ENCODE measurements at places on chromosomes 2 and 18.

GRCh38 chr2:174341995-174342685, 7.4 kb downstream of the SP9 start:
- no peak for DNase-seq

DNA sequence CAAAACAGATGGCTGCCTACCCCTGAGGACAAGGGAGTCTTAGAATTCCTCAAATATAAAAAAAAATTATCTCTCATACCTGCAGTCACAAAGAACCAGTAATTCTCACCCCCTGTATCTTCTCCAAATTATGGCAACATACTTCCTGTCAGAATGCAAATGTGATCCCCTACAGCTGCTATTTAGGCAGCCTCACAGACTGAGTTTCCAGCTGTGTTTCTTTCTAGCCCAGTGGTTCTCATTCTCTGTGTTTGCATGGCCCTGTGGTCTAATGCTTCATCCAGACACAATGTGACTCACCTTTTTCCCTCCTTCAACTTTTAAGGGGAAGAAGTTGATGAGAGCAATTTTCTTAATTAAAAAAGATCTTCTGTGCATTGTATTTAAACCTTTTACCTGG, 726.3 kb downstream of the TSN start:
- DNase-seq = no peak

- no peak for DNase-seq
Measured at GRCh38 chr2:35199298-35199697, 1156.3 kb upstream of the CRIM1 start.

- no peak for DNase-seq
Measured at GRCh38 chr18:13621886-13622619, 104.3 kb downstream of the FAM210A start.

DNA sequence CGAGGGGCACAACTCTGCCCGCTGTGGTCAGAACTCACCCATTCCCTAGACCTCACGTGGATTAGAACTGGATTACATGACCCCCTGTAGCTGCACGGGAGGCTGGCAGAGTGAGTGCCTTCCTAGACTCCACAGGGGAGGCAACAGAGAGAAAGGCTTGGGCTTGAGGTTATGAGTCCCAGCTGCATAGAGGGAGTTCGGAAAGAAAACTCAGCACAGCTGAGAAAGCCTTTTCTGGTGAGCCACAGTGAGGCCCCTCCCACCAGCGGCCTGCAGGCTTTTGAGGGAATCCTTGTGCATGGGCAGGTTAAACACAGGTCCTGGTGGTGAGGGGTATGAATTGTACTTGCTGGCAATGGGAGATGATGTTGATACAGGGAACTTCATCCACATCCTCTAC, 217.3 kb downstream of the FHOD3 start:
- DNase-seq = no peak

DNA sequence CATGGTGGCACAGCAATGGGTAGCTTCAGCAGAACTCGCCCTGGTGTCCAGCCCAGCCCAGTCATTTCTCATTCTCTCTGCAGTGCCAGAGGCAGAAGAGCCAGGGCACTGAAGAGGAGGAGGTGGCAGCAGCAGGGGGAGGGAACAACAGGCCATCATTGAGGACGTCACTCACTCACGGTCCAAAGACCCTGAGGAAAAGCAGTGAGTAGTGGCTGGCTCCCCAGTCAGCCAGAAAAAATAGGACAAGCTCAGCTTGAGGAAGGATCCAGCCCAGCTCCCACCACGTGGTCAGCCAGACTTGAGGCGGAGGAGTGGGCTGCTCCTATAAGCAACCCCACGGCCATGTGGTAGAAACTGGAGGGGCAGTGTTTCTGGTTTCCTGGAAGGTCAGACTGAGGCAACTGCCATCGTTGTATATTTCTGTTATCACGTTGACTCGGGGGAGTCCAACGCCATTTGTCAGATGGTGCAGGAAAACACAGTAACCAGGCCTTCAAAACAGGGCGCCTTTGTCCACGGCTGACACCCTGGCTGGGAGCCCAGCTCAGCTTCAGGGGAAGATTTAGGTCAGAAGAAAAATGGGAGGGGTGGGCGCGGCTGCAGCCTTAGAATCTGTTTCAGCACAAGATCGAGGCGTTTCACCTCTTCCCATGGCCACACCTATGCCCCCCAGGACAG, 19.0 kb upstream of the TMEM247 start:
- DNase-seq = no peak

DNA sequence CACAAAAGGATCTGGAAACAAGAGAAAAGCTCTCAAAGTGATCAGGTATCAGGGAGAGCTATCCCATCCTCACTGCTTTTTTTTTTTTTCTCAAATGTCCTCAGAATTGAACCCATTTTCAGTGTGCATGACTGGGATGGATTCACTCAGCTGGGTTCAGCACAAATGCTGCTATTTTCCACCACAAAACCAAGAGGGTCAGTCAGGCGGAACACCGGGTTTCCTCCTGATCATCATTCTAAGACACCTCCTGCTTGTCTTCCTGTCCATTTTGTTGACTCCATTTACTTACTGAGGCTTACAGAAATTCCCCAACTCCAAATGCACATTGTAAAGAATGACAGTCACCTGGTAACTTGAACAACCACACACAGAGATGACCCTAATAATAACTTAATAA, 39.9 kb downstream of the CYRIA start:
- DNase-seq = peak; percentile 24

GRCh38 chr2:143691121-143691520, 561.9 kb downstream of the ARHGAP15 start:
- DNase-seq = no peak

DNA sequence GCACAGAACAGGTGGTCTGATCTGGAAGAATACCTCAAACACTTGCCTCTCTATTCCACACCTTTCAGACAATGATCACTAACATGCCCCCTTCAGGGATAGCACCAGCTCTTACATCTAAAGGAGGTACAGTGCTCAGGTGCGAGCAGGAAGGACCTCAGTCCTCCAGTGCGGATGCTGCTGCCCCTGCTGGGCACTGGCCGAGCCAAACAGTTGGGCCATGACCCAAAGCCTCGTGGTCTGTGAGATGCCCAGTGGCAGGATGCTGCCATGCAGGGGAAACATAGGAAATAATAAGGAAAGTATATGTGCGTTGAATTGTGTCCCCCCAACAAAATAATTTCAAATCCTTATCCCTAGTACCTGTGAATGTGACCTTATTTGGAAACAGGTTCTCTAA, 243.7 kb downstream of the NDUFA10 start:
- no peak for DNase-seq

DNA sequence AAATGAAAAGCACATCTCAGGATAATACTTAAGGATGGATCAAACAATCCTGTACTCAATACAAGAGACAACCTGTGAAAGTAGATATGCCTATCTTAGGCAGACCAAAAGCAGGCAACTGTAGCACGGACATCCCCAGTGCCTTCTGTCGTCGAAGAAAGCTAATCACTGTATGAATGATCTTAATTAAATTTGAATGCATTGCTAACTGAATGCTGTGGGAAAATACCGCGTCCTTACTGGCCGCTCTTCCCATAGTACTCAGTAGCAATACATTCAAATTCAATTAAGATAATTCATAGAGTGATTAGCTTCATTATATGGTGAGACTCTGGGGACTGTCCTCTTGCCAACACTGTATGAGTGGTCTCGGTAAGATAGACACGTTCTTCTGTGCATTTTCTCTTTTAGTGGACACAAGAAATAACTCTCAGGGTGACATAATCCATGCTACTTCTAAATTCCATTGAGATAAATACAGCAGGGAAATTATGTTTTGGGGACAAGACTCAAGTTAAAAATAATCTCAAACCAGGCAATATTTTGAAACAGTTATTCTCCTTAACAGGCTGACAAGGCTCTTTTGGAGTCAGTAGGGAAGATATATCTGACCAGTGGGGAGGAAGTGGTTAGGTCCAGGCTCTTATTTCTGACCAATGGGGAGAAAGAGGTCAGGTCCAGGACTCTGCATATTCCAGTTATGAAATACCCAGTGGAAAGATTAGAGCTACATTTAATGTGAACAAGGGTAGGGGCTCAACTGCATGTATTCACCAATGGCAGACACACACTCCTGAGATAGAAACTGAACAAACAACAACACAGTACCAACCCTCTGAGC, 97.3 kb downstream of the DOCK10 start:
- no peak for DNase-seq

- DNase-seq = no peak
Measured at GRCh38 chr2:3956406-3956805, 253.0 kb downstream of the DCDC2C start.

- no peak for DNase-seq
Measured at GRCh38 chr2:156784020-156784701, 348.0 kb downstream of the GPD2 start.

GRCh38 chr18:23259701-23260681, 124.7 kb downstream of the CABLES1 start:
- no peak for DNase-seq

DNA sequence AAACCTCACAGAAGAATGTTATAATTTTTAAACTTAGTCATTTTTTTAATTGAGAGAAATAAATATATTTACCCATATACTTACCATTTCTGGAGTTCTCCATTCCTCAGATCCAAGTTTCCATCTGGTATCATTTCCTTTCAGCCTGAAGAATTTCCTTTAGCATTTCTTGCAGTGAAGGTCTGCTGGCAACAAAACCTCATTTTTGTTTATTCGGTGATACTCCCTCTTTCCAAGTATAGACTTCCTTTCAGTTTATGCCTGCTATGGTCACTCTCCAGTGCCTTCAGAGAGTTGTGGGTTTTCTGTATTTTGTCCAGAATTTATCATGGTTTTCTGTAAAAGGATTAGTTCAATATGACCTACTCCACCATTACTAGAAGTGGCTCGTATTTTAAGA, 17.0 kb downstream of the WDPCP start:
- DNase-seq = no peak

GRCh38 chr18:69789794-69790193, 157.9 kb downstream of the CD226 start:
- no peak for DNase-seq

GRCh38 chr2:224887141-224887540, 155.1 kb downstream of the DOCK10 start:
- no peak for DNase-seq

- DNase-seq = no peak
Measured at GRCh38 chr2:6082625-6083018, 390.4 kb downstream of the SOX11 start.

DNA sequence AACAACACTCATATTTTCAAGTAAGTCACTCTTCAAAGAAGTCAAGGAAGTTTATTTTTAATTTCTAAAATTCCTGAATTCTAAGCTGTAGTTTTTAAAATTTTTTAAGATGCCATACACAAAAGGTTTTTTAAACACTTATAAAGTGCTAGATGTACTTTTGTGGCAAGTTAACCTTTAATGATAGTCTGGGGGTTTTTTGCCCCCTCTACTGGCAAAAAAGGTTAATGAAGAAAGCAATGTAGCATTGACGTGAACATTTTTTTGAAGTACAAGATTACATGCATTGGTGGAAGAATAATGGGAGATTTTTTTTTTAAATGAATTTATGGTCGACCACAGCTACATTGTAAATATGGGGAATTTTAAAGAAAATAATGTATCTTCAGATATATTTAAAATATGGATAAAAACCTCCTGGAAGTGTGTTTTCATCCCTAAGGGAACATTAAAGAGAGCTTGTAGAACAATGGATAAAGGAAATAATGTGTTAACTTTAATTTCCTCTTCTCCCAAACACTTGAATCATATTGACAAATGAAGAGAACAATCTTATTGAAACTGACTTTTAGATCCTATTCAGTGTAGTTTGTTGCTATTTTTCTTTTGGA, 12.6 kb downstream of the ITPRID2 start:
- no peak for DNase-seq

DNA sequence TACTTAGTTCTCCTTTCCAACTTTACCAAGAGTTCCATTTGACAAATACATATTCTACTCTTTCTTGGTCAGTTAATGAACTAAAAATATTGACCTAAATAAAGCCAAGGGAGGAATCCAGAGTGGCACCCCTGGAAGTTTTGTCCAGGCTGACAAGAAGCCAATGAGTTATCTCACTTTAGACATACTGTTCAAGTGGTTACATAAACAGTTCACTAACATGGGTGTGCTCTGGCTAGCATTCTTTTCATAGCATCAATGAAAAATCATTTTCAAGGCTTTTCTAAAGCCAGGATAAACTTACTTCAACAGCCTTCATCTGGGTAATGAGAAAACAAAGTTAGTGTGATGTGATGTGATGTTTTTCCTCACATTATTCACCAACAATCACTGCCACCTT, 649.4 kb downstream of the TDRD15 start:
- DNase-seq = no peak

DNA sequence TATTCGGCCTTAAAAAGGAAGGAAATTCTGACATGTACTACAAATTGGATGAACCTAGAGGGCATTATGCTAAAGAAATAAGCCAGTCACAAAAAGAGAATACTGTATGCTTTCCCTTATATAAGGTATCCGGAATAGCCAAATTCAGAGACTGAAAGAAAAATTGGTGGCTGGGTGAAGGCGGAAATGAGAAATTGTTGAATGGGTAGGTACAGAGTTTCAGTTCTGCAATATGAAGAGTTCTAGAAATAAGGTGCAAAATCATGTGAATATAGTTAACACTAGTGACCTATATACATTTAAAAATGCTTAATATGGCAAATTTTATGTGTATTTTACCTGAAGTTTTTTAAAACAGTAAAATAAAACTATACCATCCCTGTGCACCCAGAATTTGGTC, 43.1 kb downstream of the RMP24 start:
- DNase-seq = peak; percentile 66

GRCh38 chr2:119702918-119703401, 24.0 kb downstream of the TMEM177 start:
- no peak for DNase-seq

DNA sequence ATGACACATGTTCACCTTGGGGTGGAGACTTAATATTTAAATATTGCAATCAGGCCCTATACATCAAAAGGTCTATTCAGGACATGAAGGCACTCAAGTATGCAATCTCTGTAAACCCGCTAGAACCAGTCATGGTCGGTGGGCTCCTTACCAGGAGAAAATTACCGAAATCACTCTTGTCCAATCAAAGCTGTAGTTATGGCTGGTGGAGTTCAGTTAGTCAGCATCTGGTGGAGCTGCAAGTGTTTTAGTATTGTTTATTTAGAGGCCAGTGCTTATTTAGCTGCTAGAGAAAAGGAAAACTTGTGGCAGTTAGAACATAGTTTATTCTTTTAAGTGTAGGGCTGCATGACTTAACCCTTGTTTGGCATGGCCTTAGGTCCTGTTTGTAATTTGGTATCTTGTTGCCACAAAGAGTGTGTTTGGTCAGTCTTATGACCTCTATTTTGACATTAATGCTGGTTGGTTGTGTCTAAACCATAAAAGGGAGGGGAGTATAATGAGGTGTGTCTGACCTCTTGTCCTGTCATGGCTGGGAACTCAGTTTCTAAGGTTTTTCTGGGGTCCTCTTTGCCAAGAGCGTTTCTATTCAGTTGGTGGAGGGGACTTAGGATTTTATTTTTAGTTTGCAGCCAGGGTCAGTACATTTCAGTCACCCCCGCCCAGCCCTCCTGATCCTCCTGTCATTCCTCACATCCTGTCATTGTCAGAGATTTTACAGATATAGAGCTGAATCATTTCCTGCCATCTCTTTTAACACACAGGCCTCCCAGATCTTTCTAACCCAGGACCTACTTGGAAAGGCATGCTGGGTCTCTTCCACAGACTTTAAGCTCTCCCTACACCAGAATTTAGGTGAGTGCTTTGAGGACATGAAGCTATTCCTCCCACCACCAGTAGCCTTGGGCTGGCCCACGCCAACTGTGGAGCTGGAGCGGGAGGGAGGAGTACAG, 108.1 kb downstream of the XRCC5 start:
- DNase-seq = no peak

- DNase-seq = no peak
Measured at GRCh38 chr2:141015341-141016047, 1115.3 kb downstream of the LRP1B start.
